ENCODE measurements at places on chromosomes 1 and 21.

- no peak for DNase-seq
Measured at GRCh38 chr1:215992620-215993019, 425.5 kb downstream of the KCTD3 start.

- no peak for DNase-seq
Measured at GRCh38 chr1:8706291-8706690, 111.1 kb downstream of the RERE start.

DNA sequence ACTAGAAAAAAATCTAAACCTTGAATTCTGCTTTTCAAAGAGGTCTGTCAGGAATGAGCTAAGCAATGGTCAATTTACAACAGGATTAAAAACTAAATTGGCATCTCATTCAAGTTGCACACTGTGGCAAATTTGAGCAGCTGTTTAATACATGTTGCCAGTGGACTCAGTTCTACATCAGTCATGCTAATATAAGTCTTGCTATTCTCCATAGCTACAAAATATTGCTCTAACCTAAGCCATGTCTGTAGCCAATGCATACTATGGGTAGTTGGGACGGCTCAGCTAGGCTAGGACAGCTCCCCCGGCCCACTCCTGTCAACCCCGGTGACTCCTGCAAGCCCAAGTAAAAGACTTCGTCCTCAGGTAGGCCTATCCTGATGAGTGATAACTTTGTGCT, 10.9 kb upstream of the VAV3 start:
- no peak for DNase-seq

GRCh38 chr1:226121587-226122400, 59.3 kb downstream of the H3-3A start:
- DNase-seq, result peak; percentile 68

DNA sequence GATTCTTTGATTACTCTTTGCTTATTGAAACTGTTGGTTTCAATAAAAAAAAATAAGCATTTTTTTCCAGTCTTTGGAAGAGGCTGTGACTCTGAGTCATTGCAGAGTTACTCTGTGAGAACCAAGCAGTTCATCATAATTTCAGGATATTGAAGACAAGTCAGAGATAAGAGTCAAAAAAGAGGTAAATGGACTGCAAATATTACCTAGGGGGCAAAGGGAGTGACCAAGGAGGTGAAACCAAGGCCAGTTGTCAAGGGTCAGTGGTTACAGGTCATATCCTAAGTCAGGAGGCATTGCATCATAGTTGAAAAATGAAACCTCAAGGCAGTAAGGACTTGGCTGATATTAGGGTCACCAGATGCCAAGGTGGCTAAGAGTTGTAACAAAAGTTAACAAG, 597.1 kb upstream of the USP24 start:
- DNase-seq, result no peak

DNA sequence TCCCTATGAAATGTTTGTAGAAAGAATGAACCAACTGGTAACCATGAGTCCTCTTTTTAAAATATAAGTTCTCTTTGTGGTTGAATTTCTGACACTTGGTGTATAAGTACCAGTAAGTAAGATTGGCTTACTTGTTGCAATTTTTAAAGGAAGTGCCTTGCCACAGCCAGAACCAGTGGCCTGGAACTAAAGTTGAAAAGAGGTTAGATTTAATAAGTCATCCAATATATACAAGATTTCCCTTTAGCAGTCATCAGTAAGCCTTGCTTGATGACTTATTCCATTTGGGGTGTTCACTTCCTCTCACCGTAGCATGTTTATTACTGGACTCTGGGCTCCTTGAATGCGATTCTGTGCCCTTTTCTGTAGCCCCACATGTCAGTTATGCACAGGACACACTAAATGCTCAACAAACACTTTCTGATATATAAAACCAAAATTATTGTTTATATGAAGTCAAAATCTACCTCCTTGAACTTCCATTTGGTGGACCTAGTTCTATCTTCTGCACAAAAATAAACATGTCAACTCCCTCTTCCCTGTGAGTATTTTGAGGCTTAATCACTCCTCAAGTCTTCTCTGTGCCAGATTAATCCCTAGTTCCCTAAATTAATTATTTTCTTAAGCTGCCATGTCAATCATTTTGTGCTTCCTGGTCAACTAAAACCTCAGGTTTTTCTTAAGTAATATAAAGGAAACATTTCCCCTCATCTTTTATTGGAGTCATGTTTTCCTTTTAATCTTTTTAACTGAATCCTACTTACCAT, 218.1 kb downstream of the ST6GALNAC3 start:
- no peak for DNase-seq

GRCh38 chr1:205936846-205937586, 6.2 kb downstream of the SLC26A9 start:
- DNase-seq, result no peak
